ENCODE measurements at places on chromosomes 16 and 17.
A peak's percentile ranks its signal among the peaks of the same experiment; 100 is the strongest.

DNA sequence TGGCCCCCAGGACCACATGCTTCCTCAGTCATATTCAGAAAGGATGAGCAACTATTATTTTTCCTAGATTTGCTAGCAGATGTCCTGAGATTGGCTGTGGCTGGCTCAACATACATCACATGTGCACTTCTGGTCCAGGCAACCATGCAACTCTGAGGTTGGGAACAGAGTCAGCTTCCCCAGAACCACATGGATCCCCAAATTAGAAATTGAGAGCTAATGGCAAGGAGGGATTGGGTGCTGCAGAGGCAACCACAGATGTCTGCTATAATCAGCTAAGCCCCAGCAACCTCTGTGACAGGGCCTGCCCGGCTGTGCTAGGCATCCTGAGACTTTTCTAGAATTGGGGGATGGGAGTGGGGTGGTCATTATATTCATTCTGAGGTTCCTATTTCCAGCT is 33.8 kb upstream of the CLEC18A start:
- DNase-seq, result no peak

DNA sequence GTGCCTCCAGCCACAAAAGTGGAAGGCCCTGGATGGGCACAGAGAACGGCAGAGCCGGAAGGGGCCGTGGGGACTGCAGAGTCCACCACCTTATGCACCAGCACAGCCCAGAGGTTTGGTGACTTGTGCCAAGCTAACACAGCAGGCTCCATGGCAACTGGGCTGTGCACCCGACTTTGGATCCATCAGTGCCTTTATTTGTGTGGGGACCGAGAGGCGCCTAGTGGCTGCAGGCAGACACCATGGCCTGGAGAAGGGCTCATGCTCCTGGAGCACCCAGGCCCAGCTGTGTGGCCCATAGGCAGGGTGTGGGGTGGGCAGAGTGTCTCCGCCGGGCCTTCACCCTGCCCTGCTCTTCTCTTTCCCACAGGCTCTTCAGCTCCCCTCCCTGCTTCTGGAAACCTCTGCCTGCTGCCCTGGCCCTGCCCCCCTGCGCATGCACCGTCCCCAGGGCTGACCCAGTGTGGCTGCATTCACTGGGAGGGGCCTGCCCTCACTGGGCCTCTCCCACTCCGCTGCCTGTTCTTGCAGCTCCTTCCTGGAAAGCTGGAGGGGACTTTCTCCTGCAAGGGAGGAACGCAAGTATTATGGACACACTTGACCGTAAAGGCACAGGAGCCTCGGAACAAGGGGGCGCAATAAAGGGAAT is 10.1 kb downstream of the C16orf90 start:
- DNase-seq, result no peak

DNA sequence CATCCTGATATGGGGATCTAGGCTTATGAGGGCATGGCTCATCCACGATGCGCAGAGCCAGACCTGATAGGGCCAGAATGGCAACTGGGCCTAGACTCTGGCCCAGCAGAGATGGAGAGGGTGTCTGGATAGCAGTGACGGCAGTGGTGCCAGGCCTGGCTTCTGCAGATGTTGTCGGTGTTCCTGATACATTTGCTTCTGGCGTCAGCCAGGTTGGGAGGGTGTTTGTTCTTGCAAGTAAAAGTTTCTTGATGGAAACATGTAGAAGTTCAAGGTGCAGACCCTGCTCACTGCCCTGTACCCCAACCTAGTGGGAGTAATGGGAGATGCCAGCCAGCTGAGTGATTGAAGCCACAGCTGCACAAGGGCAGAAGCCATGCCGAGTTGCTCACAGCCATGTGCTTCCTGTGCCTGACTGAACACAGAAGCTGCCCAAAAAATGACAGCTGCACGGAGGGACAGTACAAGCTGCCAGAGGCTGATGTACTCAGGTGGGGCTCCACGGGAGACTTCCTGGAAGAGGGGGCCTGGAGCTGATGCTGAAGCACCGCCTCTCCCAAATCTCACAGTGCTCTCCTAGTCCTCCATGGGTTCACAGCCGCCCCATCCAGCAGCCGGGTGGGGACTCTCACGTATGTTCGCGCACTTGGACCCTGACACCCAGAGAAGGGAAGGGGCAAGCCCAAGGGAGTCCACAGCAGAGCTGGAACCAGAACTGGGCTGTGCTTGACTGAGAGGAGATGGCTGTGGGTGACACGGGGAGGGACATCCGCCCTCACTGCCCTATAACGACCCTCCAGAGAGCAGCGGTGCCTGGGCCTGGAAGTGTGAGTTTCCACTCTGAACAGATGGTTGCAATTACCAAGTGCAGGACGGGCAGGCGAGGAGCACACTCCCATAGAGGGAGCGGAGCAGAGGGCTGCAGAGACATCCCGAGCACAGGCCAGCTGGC is 78.7 kb downstream of the N4BP1 start:
- DNase-seq, result no peak

DNA sequence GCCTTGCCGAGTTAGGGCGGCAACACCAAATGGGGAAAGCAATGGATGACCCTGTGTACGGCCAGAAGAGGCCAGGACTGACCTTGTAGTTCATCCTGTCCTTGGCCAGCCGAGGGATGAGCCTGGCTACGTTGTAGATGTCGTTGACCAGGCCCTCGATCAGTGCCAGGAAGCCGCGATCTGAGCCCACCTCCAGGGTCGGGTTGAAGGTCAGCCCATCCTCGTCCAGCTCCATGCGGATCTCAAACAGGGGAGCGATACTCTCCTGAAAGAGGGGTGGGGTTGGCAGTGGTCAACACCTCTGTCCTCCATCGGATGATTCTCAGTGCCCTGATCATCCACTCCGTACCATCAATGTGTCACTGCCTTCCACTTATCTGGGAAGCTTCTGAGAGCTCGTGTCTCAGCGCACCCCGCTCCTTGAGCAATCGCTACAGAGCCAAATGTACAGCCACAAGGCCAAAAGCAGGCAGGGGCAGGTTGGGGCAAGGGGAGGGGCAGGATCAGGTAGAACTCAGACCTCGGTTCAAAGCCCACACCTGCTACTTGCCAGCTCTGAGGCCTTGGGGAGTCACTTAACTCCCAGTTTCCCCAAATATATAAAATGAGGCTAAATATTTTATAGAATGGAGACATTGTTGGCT is 39.9 kb downstream of the DNAH17 start:
- no peak for DNase-seq

DNA sequence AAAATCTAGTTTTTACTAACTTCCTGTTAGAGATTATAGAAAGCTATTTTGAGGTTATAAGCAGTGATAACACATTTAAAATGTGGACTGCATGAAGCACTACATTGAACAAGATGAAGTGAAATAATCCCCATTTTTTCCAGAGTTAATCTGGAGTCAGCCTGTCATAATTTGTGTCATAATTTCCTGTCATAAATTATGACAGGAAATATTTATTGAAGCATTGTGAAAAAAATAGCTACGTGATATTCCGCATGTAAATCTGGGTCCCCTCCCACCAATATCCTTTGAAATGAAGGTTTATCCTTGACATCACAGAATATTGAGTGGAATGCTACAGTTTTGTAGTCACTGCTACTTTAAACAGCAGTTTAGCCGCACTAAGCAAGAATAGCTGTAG is 40.1 kb downstream of the OMG start:
- no peak for DNase-seq

DNA sequence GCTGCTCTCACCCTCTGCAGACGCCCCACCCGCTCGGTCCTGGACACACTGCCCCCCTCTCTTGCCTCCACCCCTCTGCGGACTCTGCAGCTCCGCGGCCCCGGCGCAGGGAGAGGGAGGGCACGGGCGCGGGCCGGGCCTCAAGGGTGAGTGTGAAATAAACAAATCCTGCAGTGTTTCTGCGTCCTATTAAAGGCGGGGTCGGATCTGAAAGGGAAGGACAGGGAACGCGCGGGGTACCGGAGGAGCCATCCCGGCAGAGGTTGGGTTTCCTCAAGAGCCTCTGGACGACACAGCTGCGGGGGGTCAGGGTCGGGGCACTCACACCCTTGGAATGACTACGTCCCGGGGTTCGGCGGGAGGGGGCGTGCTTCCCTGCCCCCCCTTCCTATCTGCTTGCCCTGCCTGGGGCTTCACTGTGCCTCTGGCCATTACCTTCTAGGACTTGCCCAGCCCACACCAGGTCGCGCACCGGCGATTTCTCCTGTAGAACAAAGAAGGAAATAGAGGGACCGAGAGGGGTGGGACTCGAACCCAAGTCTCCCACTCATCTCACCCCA is 466 bp upstream of the HSF4 start:
- DNase-seq, result no peak

GRCh38 chr17:30982855-30983254 is 12.0 kb downstream of the RNF135 start:
- DNase-seq, result no peak

DNA sequence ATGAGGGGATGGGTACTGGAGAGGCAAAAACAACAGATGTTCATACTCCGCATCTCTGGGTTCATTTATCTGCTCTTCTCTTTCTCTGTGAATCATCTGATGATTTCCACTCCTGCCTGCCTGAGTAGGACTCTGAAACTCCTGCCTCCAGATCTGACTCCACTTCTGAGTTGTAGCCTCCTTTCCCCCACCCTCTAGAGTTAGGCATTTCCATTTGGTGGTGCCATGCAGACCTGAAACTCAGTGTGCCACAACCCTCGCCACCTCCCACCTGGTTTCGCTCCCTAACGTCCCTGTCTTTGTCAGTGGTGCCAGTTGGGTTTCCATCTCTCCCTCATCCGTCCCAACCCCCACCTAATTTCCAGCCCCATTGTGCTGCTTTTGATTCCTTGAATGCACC is 126.2 kb downstream of the PRKCB start:
- DNase-seq, result no peak

DNA sequence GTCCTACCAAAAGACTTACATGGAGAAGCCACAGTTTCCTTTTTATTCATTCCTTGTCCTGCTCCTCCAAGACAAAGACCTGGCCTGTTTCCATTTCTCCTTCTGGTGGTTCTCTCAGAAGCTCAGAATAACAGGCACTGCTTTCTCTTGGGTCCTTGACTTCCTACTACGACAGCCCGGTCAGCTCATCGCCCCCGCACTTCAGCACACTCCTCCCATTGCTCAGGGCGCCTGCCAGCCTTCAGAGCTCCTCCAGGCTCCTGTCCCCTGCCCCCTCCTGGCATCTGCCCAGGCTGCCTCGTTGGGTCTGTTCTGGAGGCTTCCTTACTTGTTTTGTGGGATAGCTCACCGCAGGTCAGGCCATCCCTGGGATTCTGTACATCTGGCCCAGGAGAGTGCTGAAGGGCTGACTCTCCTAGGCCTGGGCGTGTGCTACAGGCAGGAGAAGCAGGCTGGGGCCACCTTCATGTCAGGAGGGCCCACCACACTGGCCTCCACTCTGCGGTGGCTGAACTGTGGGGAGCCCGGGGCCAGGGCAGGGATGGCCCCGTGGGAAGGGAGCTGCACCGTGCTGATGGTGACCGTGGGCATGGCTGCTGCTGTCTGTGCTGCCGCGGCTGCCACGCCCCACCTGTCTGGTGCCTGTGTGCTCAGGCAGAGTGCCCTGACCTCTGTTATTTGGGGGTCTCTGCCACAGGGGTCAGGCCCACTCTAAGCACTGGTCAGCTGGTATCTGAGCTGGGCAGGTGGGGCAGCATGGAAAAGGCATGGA is 17.7 kb downstream of the TCF25 start:
- DNase-seq, result no peak

GRCh38 chr16:57604177-57604576 is 24.3 kb upstream of the ADGRG1 start:
- no peak for DNase-seq

GRCh38 chr17:7843536-7844291 is 9.7 kb downstream of the KDM6B start:
- peak; percentile 94 for DNase-seq

DNA sequence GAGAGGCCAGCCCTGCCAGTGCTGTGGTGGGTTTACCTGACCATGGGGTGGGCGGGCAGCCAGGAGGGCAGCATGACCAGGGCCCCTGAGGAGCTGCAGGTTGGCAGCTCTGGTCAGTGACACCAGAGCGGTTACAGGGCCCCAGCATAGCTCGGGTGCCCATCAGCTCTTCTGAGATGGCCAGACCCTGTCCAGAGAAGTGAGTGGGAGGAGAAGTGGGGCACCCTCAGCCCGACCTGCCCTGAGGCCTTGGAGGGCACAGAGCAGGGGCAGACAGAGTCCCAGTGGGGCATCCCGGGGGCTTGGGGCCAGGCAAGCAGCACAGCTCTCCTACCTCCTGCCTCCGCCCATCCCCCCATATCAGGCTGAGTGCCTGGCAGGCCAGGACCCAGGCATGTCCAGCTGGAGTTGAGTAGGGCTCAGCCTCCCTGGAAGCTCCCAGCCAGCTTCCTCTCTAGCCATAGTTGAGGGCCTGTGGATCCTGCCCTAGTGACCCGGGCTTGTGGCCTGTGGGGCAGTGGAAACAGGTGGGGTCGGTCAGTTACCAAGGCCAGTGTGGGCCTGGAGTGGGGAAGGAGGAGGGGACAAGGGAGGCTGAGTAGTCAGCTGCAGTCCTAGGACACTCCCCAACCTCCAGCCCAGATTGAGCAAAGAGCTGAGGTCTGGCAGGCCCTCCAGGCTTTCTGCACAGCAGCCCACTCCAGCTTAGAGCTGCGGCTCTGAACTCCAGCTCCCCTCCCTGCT is 83.5 kb downstream of the AMFR start:
- no peak for DNase-seq

DNA sequence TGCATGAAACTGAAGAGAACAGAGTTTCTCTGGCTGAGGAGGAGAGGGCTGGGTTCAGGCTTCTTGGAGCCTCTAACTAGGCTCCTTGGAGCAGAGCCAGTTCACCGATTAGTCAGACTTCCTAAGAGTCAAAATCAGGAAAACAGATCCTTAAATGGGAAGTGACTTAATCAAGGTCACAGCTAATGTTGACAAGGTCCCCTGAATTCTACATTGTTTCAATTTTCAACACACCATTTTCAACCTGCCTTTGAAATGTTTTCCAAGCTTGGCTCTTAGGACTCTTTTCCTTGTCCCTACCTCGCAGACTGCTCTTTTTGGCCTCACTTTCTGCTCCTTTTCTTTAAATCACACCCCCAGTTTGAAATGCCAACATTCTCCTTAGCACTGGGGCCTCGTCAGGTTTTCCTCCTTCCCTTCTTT is 16.3 kb downstream of the MYL4 start:
- no peak for DNase-seq

GRCh38 chr16:67311607-67312488 is 14.7 kb downstream of the KCTD19 start:
- peak; percentile 25 for DNase-seq

DNA sequence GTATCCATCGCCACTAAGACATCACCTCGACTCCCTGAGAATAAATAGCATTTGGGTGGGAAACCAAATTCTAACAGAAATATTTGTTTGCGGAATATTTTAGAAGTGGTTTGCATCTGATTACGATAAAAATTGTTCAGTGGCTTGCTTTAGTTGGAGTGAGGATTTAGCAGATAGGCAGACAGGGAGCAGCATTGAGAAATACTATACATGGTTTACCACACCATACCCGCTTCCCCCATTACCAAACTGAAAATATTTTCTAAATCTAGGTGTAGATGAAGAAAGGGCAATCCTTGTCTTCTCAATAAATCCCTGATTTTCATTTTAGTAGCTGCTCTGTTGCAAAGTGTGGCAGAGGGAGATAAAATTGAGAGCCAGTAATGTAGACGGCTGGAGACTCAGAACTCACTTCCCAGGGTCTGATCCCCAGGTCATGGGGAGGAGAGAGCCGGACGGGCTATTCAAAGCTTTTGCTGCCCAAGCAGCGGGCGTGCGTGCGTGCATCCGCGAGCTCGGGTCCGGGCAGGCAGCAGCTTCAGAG is 808 bp upstream of the BAHCC1 start:
- no peak for DNase-seq

Measured in stimulated activated CD8-positive, alpha-beta memory T cell treated with anti-CD3 and anti-CD28 coated beads, Interleukin-12 subunit alpha, Interleukin-12 subunit beta, amount 100 ng/mL, for 4 hours (primary cell).